DMS79 (cell line): ENCODE measurements at places on chromosomes 7 and 10.
A peak's percentile ranks its signal among the peaks of the same experiment; 100 is the strongest.

GRCh38 chr10:91239789-91240188, 19.3 kb downstream of the PCGF5 start:
- no peak for DNase-seq

- DNase-seq: no peak
Observed at GRCh38 chr10:60031664-60032063, 125.3 kb upstream of the CCDC6 start.

DNA sequence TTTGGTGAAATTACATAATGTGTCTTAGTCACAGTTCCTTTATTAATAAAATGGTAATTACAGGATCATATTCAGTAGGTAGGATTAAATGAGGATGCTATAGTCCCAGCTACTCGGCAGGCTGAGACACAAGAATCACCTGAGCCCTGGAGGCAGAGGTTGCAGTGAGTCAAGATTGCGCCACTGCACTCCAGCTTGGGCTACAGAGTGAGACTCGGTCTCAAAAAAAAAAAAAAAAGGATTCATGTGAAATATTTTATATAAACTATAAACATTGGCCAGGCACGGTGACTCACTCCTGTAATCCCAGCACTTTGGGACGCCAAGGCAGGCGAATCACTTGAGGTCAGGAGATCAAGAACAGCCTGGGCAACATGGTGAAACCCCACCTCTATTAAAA, 197.9 kb downstream of the IMMP2L start:
- no peak for DNase-seq

DNA sequence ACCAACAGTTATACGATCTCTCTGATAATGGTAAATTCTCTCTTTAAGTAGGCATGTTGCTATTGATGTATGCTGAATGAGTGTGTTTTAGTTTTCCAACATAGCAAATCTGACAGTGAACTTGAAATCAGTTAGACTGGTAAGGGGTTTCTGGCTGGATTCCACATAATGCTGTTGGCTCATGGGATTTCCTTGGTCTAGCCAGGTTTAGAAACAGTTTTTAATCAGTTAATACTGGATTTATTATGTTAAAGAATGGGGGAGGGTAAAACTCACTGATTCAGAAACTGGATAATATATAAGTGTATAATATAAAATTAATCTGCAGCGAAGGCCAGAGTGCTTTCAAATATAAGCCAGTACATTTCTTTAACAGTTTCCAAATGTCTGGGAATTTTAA, 55.6 kb downstream of the PCDH15 start:
- no peak for DNase-seq

GRCh38 chr10:121183236-121183635, 332.1 kb downstream of the WDR11 start:
- peak; percentile 63 for DNase-seq

DNA sequence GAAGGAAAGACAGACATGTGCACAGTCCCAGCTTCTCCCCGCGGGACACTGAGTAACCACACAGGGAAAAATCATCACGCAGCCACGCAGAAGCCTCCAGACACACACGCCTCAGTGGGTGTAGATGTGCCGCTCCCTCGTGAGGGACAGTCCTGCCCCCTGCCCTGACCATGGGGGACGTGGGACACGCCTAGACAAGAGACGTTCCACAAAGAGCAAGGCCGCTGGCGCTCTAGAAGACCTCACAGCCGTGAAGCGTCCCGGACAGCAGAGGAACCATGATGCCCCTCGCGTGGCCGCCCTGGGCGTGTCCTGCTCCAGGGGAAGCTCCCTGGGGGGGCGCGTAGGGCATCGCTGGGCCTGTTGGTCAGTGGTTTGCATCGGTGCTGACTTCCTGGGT, 210.8 kb downstream of the DNAJB6 start:
- no peak for DNase-seq

DNA sequence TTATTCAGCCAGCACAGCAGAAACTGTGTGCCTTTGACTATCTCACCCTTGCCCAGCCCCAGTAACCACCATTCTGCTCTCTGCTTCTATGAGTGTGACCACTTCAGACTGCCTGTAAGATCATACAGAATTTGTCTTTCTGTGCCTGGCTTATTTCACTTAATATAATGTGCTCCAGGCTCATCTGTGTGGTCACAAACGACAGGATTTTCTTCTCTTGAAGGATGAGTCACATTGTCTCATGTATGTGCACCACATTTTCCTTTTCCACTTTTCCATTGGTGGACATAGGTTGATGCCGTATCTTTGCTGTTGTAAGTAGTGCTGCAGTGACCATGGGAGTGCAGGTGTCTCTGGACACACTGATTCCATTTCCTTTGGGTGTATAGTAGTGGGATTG, 122.5 kb upstream of the LANCL2 start:
- peak; percentile 8 for DNase-seq

- no peak for DNase-seq
Observed at GRCh38 chr10:21518641-21519396, 6.7 kb downstream of the SKIDA1 start.

DNA sequence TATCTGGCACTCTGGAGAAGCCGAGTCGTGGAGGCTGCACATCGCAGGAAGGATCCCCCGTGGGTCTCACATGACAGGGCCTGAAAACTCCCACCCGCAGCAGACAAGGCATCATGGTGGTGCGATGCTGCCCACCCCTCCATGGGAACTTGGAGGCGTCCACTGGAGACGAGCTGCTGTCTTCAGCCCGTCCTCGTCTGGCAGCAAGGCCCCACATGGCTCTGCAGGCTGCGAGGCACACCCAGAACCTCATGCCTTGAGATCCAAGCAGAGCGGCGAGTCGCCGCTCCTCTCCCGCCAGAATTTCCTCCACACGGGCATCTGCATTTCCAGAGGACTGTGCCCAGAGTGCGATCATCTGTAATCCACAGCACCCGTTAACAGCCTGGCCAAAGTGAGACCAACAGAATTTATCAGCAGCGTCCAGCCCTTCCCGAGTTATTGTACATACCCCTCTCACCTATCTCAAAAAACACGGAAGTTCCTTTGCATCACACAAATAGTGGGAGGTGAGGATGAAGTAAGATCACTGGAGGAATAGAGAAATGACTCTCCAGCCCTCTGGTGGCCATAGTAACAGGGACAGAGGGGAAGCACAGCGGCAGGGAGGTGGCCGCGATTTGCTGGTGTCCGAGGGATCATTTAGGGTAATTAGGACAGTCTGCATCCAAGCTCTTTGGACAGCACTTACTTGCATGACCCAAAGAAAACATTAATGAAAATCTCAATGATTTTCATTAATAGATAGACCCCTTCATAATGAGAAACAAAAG, 292.4 kb downstream of the USP6NL start:
- no peak for DNase-seq

DNA sequence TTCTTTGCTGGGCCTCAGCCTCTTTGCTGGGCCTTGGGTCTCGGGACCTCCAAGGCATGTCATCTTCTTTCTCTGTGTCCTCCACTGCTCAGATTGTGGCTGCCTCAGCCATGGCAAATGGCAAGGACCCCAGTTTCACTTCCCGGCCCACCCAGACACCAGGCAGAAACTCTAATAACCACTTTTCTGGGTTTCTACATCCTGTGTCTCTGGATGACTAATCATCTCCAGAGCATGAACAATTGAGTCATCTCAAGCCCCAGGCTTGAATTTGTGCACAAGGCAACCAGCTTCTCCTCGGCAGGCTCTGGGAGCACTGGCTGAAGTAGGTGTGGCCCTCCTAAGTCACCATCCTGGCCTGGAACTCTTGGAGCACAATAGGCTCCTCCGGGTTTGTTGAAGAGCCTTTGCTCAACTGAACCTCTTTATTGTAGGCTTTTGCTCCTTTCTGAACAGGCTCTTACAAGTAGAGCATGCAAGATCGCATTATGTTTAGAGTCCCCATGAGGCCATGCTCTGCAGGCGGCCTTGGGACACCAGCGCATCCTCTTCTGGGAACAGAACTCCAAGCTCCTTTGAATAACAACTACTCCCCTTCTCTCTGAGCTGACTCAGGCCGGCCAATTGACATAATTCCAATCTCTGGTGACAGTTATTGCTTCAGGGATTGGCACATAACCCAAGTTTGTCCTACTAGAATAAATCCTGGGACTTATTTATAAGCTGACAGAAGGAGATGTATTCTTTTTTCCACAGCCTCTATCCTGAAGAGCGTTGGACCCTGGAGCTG, 218.1 kb downstream of the WDR11 start:
- no peak for DNase-seq

DNA sequence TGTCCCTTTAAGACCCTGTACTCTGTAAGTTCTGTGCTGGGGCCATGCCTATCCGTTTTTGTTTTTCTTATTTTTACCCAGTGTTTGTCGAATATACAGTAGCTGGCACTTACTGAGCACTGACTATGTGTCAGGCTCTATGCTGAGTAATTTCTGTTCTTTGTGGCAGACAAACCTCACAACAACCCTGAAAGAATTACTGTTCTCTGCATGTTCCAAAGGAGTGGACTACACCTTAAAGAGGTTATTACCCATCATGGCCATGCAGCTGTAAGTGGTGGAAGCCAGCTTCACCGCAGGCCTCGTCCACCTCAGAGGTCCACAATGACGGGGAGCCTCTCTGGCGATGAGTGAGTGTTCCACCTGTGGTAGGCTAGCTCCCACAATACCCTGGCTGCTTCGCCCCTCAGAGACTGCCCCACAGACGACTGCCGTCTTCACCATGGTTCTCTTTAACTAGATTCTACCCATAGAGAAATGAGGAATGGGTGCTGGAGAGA, 30.1 kb upstream of the RBM20 start:
- DNase-seq: no peak

DNA sequence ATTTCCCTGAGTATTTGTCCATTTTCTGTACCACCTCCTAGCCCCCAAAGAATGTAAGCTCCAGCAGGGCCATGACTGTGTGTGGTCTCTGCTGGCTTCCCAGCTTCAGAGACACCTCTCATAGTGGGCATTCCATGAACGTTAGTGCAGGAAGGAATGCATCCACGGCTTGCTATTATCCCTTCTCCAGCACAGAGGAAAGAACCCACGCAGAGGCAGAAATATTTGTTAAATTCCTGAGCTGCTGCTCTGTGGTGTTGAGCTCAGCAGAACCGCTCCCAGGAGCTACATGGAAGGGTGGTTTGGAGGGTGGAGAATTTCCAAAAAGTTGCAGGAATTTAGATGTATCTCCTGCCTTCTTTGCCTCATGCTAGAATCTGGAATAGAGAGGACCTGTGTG, 275.2 kb downstream of the POU6F2 start:
- no peak for DNase-seq

DNA sequence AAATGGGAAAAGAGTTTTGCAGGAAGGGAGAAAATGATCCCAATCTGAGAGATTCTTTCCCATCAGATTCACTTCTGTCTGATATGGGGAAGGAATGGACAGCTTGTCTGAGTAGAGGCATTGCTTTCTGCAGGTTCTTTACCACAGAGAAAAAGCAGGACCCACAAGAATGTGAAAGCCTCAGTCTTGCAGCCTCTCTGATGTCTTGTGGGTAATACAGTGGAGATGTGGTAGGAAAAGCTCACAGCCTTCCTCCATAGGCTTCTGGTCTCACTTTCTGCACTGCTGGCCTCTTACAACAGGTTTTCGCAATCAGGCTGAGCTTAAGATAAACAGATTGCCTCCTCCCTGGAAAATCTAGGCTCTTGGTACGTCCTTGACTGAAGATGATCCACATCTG, 551 bp downstream of the IFIT1 start:
- no peak for DNase-seq

DNA sequence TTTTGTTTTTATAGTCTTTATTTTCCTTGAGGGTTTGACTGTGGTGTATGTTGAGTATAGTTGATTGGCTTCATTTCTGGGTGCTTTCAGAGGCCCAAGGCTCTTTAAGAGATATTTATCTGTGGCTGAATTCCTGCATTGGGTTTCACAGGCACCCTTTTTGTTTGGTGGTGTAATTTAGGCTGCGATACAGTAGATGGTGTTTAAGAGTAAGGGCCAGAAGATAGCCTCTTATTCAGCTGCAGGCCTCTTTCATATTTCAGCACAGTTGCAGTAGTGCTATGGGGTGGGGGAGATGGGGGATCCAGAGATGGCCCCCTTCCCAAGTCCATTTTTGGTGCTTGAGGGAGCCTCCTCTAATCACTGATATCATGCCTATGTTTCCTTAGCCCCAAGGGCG, 69.7 kb downstream of the MGAM2 start:
- DNase-seq: no peak

GRCh38 chr10:110279407-110279986, 25.2 kb downstream of the SMNDC1 start:
- DNase-seq: peak; percentile 5

DNA sequence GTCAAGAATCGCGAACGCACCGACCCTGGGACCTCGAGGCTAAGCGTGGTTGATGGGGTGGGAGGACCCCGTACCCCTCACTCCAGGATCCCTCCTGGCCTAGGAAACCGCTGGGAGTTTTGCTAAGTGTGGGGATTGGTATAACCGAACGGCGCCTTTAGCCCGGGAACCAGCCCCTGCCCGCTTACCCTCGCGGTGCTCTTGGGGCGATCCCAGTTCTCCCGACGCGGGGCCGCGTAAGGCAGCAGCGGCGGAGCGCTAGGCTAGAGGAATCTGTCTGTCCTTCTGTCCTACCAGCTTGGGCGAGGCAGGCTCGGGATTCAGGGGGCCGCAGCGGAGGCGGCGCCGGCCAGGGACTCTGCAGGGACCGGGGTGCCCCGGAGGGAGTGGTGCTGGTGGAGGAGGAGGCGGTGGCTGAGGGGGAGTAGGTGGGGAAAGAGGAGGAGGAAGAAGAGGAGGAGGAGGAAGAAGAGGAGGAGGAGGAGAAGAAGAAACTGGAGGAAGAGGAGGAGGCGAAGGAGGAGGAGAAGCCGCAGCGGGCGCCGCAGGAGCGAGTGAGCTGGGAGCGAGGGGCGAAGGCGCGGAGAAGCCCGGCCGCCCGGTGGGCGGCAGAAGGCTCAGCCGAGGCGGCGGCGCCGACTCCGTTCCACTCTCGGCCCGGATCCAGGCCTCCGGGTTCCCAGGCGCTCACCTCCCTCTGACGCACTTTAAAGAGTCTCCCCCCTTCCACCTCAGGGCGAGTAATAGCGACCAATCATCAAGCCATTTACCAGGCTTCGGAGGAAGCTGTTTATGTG, 439 bp upstream of the EMX2 start:
- peak; percentile 3 for DNase-seq

DNA sequence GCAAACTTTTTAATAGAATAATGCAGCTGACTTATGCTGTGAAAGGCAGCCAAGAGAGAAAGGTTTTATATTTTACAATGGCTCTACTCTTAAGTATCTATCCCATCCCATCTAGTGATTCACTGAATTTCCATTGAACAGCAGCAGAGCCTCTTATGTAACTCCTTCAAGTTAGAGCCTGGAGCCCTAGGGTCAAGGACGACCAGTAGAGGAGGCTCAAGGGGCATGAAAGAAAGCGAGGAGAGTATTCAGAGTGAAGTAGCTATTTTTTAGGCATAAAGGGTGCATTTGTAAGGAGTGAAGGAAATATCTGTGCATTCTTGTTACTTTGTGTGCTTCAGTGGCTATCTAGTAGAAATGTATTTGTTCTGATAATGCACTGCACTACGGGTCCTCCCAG, 180.2 kb upstream of the TPK1 start:
- DNase-seq: no peak

GRCh38 chr7:105656922-105657521, 75.7 kb upstream of the EFCAB10 start:
- no peak for DNase-seq

GRCh38 chr10:91879515-91880170, 29.6 kb downstream of the FGFBP3 start:
- no peak for DNase-seq
